Omental fat pad (tissue), 4 donors: ENCODE measurements at places on chromosomes 2 and 18.

GRCh38 chr2:110960954-110961353 is 159.8 kb upstream of the BCL2L11 start:
- no peak for DNase-seq

DNA sequence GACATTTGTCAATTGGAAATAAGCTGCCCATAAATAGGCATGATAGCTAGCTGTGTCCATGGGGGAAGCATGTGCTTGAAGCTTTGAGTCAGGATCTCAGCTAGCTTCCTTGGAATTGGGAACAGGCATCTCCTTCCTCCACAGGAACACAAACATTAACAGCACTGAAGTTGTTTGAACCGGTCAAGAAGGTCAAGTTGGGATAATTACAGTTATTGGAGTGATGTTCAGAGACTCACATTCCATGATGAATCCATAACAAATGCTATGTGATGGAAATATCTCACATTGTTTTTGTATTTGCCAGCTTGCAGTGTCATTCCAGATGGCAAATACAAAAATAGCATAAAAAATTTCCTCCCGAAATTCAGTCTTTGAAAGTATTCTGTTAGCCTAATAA is 347.6 kb upstream of the SMIM21 start:
- no peak for DNase-seq

DNA sequence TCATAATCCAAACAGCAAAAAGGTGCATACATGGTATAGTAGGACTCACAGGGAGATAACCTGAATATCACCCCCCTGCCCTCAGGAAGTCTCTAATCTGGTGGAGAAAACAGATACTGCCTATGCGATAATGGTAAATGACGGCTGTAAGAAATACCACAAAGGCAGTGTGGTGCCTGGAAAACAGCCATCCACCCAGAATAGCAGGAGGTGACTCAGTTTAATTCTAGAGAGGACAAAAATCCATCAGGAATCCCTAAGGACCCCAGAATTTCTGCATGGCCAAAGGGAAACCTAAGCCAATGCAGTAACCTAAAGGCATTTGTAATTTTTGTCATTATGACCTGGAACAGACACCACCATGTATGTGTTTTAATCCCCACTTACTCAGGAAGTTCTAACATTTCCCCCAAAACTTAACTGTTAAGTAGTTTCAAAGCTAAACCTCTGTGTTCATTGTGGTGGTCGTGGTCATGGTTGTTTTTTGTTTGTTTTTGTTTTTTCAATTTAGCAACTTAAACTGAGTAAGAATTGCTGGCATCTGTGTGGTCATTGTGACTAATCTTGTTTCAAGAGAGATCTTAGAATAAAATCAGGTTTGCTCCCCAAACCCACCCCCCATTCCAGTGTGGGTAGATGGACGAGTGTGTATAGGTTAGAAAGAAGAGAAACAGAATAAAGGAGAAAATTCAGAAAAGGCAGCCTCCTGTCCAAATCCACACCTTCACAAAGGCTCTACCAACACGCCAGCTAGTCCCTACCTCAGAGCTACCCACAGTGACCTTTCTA is 121.5 kb upstream of the CDCA7 start:
- DNase-seq, result no peak

DNA sequence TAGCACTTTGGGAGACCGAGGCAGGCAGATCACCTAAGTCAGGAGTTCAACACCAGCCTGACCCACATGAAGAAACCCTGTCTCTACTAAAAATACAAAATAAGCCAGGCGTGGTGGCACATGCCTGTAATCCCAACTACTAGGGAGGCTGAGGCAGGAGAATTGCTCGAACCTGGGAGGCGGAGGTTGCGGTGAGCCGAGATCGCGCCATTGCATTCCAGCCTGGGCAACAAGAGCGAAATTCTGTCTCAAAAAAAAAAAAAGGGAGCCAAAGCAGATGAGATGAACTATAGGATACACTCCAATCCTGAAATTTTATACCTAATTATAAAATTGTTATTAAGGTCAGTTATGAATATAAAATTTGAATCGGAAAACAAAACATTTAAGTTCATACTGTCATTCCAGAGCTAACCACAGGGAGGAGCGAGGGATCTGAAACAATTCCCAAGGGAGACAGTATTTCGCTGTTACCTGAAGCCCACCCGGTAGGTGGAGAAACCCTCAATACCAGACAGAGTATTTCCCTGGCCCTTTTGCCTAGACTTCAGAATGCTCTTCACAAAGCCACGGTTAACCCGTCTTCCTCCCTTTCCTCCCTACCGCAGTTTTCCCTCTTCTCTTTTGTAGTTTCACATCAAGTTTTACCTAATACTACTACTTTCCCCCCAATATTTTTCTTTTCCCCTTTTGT is 1.4 kb downstream of the PPM1G start:
- DNase-seq, result no peak

DNA sequence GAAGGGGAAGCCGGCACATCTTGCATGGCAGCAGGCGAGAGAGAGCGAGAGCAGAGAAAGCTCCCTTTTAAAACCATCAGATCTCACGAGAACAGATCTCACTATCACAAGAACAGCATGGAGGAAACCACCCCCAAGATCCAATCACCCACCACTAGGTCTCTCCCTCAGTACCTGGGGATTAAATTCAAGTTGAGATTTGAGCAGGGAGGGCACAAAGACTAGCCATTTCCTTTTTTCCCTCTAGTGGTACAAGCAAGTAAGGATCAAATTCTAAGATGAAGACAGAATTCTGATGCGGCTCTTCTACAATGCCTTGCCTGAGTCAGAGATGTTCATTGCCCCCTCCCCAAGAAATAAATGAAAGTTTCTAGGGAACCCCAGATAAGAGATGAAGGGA is 45.6 kb upstream of the ANKRD44 start:
- no peak for DNase-seq

DNA sequence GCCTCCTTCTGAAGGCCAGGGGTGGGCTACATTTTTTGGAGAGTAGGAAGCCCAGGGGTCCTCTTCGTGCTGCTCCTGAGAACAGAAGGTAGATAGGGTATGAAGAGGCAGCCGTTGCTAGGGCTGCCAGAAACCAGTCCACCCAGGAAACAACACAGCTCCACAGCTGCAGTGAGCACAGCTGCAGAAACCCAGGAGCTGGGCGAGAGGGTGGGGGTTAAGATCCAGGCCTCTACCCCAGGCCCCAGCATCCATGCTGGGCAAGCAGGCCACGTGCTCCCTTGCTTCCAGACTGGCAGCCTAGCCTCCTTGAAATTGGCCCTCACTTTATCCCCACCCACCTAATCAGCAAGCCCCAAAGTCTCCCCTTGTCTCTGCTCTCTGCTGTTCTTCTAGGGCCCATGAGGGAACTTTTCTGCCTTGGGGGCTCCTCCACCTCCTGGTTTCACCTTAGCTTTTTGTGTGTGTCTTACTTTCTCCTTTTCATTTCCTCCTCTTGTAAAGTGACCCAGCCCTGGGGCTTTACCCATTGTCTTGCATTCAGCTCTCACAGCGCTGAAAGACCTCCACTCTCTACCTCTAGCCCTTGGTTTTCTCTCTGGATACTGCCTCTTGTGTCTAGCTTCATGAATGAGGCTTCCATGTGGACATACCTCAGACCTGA is 30.7 kb downstream of the STON1 start:
- no peak for DNase-seq

GRCh38 chr2:47046271-47046670 is 108.8 kb downstream of the STPG4 start:
- DNase-seq, result no peak

DNA sequence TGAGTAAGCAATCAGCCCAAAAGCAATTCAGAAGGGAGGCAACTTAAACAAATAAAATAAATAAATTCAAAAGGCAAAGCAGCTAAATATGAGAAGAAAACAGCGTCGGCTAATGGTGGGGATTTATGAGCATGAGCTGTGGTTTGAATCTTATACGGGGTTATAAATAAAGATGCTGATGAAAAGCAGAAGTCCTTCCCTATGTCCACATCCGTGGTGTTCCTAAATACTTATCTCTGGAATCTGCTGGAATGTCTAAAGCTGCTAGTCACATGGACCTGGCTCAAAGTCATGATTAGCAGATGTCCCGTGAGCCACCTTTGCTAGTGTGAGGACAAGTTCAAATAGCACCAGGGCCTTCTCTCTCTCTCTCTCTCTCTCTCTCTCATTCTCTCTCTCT is 33.8 kb downstream of the SMIM21 start:
- DNase-seq, result no peak

DNA sequence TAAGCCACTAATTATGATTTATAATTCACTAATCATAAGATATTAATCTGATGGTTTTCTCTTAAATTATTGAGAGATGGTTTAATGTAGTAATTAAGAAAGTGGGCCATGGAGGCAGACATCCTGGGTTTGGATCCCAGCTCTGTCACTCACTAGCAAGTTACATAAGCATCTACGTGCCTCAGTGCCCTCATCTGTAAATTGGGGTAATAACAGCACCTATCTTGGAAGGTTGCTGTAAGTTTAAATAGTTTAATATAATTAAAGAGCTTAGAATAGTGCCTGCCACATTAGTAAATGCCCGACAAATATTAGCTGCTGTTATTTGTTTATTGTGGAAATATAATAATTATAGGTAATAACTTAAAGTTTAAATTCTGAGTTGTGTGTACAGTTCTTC is 30.9 kb downstream of the BABAM2 start:
- no peak for DNase-seq

DNA sequence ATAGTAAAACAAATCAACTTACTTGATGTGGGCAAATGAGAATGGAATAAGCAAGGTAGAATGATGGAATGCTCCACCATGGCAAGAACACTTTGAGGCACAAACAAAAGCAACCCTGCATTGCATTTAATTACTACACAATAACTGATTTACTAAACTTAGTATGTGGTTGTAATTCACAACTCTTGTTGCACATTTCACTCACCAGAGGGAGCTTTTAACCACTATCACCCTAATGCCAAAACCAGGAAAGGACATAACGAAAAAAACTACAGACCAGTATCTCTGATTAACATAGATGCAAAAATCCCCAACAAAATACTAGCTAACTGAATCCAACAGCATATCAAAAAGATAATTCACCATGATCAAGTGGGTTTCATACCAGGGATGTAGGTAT is 659.8 kb downstream of the CPS1 start:
- no peak for DNase-seq

DNA sequence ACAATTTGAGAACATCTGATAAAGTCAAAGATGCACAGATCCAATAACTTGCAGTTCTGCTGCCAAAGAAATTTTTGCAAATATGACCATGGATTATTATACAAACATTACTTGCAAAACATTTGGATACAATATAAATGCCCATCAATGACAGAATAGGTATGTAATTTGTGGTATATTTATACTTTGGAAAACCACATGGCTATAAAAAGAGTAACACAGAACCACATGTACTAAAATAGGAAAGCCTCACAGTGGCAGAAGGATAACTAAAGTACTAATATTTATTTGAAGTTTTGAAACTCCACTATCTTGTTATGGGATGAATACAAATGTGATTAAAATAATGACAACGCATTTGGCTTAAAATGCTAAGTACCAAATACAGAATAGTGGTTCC is 51.8 kb upstream of the DNAJC10 start:
- DNase-seq, result no peak
